ENCODE measurements at places on chromosomes 13 and 19. TPM values are rescaled to one million over a fixed set of nuclear protein-coding genes. Genes with fewer than 3 reads are reported as not detected.

MEF2B gene
- total RNA-seq: not detected

BEST2 gene
- not detected for total RNA-seq

CD37 gene
- not detected for total RNA-seq

DNA sequence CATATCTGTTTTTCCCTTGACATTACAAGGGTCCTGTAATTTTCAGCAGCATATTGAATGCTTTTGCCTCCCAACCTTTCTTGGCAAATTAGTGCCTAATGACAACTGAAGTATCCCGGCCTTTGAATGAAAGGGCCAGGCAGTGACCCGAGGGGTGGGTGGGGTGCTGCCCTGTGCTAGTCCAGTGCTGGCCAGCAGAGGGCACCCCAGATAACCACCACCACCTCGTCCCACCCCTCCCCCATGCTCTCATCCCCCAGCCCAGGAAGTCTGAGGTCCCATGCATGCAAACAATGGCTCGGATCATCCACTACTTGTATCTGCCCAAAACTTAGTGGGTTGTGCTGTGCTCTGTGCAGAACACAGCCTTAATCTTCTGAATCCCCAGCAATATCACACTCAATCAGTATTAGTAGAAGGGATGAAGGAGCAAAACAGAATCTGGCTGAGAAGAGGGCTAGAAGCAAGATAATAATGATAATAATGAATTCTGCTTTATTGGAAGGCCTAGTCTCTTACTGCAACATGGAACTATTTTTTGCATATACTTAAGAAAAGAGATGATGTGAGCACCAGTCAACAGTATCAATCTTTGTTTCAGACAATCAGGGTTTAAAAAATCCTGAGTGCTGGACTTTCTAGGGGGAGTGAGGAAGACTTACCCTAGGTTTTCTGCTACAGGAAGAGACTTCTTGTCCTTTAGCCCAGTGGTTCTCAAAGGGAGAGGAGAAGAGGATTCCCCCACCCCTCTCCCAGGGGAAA lies 3.8 kb downstream of the ATP12A start:
- peak; percentile 60 for DNase-seq

DNA sequence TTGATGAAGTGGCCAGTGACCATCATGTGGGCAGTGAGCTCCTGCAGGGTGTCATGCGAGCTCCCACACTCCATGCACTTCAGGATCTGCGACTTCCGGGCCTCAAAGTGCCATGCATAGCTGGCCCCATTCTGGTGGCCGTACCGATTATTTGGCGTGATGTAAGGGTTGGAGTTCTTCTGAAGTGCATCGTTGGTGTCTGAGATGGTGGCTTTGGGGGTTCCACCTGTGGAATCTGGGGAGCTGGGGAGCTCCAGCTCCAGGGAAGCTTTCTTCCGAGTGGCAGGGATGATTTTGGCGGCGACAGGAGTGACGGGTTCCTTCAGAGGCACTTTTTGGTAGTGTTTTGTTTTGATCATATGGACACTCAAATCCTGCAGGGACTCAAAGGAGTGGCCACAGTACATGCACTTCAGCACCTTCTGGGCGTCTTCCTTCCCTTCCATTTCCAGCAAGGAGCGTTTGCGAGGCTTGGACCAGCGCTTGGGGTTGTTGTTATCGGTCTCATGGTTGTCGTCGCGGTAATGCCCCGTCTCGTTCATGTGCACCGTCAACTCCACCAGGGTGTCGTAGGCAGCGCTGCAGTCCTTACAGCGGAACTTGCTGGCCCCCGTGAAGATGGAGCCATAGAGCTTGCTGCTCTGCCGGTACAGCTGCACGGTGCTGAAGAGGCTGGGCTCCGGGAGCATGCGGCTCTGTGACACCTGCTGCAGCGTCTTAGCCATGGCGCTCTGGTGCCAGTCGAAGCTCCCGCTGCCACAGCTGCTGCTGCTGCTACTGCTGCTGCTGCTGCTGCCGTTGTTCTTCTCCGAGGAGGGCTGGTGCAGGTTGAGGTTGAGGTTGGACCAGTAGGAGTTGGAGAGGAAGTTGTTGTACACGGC lies 70.4 kb downstream of the TSHZ3 start:
- DNase-seq: no peak

GRCh38 chr19:4194353-4194752 lies 11.9 kb downstream of the ANKRD24 start:
- DNase-seq: no peak

- DNase-seq: no peak
These were observed 101.2 kb upstream of the TEX29 start for GRCh38 chr13:111219280-111219679.

GRCh38 chr19:32316034-32316433 lies 29.4 kb upstream of the ZNF507 start:
- no peak for DNase-seq

DNA sequence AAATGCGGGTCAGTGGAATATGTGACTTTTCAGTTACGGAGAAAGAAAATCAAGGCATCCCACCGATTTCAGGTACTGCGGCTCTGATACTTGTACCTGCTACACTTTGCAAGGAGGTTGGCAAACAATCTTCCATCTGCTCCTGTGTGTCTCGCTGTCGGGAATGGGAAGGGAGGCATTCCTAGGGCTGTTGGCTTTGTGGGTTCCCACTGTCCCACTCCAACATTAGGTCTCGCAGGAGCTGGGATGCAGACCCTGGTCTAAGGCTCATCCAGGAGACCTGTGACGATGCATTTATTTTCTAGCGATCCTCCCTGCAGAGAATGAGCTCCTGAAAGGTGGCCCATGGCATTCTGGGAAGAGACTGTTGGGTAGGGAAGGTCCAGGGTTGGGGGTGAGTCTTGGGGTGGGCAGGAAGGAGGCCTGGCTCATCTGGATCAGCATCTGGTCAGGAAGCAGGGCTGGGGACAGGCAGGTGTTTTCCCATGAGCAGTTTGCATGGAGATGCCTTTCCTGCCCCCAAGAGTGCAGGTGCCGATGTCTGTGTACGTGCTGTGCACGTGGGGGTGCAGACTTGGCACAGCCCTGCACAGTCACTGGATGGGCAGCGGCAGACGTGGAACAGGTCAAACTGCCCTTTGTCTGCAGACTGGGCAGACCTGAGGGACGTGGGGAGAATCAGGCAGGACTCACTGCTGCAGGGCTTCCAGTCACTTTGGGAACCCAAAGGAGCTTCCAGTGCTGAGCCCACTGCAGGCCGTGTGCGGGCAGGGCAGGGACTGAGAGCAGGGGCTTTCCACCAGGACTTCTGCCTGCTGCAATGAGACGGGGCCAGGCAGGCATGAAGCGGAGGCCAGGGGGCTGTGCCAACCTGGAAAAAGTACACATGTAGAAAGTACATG lies 152.4 kb downstream of the TEX29 start:
- no peak for DNase-seq

GRCh38 chr19:2517881-2518601 lies 42.1 kb downstream of the GADD45B start:
- DNase-seq: peak; percentile 75

- DNase-seq: no peak
These were observed 68.1 kb upstream of the SLC10A2 start for GRCh38 chr13:103134271-103134670.

GRCh38 chr13:31072041-31072440 lies 89.7 kb downstream of the HSPH1 start:
- peak; percentile 7 for DNase-seq

DNA sequence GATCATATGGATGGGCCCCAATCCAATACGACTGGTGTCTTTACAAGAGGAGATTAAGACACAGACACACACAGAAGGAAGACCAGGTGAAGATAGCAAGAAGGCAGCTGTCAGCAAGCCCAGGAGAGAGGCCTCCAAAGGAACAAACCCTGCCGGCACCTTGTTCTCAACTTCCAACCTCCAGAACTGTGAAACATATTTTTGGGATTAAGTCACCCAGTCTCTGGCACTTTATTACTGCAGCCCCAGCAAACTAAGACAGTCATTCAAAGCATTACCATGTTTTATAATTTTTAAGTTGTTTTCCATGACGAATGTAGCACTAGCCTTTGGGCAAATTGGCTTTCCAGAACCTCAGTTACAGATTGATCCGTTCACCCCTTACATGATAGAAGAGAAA lies 11.3 kb downstream of the STARD13 start:
- DNase-seq: no peak

- no peak for DNase-seq
These were observed 37.9 kb downstream of the MLLT1 start for GRCh38 chr19:6241680-6242377.

DNA sequence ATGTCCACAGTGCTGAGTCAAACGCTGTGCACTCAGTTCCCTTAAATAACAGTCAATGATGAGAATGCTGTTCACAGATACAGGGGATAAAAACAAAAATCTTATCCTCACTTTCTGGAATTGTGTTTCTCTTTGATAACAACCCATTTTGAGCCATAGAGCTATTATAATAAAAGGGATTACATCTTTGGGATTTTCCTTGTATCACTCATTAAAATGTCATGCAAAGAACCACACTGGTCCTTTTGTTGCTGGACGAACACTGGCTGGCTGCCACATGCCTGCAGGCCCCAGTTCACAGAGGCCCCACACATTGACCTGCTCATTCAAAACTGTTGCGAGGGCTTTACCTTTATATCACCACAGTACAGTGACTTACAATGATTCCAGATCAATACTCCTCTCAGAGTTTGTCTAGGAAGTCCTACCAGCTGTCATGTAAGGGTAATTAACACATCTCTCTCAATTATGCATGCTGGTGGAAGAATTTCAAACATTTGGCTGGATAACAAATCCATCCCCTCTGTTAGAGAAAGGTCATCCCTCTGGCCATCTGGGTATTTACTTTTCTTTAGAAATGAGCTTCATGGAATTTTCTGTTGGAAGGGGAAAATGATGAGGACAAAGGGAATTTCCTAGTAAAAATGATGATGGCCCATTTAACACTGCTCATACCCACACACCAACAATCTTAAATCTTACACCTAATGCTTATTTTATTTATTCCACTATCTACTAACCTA lies 85.9 kb downstream of the MBNL2 start:
- peak; percentile 95 for DNase-seq

DNA sequence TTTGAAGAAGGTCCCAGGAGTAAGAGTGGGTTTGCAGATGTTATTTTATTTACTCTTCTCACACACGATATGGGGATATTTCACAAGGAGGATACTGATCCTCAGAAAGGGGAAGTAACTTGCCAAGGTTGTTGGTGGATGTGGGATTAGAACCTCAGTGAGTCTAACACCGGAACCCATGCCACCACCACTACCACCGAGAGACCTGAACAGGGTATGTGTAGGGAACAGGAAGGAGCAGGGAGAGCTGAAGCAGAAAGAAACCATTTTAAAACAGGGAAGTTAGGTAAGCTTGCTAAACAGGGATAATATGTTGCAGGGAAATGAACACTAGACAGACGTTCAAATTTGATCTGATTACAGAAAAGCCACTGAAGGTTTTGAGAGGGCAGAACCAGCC lies 11.6 kb upstream of the CEACAM3 start:
- no peak for DNase-seq

DNA sequence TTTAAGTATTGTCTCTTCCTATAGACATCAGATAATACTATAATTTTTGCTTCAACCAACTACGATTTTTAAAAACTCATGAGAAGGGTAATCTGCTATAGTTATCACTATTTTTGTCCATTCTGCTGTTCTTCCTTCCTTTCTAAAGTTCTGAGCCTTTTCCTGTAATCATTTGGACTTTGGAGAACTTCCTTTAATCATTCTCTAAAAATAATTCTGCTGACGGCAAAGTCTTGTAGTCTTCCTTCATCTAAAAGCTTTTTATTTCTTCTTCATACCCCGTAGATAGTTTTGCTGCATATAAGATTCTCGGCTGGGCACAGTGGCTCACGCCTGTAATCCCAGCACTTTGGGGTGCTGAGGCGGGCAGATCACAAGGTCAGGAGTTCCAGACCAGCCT lies 5.1 kb upstream of the FCGBP start:
- no peak for DNase-seq

DNA sequence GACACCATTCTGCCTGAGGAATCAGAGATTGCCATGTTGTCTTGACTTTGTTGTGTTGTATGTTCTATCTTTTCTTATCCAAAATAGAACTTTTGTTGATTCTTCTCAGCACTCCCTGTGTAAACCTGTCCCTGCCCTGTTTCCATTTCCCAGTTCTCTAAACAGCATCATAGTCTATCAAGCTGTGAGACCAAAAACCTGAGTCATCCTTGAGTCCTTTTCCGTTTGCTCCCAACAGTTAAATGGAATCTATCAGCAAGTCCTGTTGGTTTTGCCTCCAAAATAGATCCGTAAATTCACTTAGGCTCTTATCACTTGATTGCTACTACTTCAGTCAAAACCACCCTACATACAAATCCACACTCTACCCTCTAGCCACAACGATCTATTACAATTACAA lies 667.1 kb downstream of the PCDH9 start:
- peak; percentile 36 for DNase-seq

DNA sequence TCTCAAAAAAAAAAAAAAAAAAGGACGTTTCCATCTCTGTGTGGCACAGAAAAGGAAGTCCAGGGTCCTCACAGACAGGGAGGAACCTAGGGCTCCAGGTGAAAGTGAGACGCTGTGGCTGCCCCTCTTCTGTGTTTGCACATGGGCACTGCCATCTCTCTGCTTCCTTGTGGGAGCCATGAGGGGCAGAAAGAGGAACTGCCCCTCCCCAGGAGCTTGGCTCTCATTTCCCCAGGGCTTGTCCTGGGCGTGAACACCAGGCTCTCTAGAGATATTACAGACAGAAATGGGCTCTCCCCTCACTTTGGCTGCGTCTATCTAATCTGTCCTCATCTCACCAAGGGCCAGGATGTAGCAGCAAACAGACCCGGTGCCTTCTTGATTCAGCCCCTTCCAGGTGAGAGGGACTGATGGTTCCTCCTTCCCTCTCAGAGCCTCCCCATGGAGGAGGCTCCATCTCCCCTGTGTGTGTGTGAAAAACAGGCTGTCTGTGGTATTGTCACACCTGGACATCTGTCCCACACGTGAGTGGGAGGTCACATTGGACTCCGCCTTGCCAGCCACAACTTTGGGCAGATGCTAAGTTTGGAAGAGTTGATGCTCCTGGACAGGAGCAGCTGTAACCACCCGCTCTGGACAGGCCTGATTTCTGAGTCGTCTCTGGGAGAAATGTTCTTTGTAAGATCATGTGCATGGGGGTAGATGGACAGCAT lies 840 bp upstream of the LILRA4 start:
- no peak for DNase-seq

DNA sequence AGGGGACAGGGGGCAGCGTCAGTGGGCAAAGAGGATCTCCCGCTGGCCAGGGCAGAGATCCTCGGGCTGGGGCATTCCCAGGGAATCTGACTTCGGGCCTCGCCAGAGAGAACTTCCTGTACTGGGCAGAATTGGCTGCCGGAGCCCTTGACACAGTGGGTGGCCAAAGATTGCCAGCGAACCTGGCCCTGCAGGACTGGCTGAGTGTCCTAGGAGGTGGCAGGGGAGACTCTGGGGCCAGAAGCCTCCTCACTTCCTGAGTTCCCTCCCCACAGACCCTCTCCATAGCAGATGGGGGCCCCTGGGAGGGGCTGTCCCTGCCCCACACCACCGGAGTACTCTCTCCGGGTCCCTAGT lies 19.3 kb downstream of the DPP9 start:
- DNase-seq: no peak

DNA sequence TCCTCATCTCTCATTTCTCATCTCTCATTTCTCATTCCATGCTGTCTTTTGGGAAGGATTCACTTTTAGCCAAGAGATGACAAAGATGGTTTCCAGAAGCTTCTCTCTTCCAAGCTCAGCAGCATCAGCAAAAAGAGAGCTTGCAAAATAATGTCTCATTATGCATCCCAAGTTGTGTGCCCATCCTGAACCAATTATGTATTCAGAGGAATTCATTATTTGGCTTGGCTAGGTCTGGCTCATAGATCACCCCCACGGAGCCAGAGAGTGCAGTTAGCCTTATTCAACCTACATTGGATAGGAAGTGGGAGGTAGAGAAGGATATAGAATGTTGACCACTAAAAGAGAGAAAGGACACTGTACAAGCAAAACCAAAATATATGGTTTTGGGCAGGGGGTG lies 5.4 kb upstream of the OLFM2 start:
- no peak for DNase-seq
